NCI-H187 treated with DMSO at 0.1 percent for 48 hours (cell line): ENCODE measurements at places on chromosomes 12 and 14.

DNA sequence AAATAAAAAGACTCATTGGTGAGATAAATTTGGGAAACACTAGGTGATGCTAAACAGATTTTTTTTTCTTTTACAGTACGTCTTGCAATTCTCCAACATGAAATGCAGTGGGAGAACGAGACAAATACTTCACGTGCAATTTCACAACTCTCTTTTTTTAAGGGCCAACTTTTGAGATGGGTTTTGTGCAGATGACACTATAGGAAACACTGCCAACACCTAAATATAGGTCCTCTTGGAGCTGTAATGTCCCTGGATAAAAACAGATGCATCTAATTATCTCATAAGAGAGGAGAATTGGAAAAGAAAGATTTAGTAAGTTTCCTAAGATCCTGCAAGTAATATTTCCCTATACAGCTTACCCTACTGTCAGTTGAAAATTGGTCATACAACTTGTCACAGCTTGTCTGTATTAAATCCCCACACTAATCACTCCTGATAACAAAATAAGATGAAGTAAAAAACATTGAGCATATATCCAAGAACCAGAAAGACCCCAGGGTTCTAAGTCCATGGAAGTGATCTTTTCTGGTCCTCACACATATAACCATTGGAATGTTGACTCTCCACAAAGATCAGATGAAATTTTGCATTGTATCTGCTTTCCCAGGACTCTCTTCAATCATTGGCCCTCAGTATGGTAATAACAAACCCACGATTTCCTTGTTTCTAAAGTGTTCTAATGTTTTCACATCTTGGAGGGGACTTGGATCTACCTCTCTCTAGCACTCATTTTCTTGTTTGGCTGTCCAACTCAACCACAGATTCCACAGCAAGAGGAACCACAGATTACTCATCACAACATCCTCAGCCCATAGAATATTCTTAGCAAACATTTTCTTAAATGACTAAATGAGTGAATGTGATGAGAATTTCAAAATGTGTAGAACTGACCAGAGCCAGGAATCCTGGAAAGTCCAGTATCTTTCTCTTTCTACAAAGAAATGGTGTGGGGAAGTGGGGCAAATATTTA lies 769.4 kb upstream of the USP15 start:
- no peak for DNase-seq

DNA sequence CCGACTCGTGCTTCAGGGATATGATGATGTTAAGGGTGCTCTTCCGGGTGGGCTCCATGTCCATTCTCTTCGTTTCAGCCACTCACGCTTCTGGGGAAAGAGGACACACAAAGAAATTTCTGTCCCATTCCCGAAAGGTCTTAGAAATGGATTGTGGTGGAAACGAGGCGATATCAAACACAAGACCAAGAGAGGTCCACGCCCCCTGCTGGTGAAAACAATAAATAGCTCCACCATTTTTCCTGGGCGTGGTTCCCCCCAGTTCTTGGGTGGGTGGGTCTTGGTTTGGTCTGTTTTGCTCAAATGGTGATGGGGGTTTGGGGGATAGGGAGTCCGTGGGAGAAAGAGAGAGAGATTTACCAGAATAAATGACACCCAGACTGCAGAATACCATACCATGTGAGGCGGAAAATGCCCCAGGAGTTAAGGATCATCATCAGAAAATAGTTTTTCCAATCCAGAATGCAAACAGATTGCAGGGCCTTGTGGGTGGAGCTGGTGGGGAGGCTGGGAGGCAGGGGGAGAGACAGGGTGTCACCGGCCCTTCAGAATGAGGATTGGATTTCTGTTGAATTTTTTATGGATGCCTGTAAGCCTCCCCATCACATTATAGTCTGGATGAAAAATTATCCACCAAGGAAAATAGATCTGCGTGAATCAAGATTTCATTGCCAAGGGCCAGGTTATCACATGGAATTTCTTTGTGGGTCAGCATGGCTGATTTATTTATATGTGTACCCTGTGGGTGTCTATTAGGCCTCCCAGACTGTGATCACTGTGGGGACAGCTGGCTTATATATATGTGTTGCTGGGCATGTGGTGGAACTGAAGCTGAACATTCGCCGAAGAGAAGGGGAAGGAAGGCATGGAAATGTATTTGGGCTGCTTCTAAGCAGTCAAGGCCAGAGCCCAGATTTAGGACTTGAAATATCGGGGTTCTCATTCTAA lies 55.8 kb downstream of the SRRM4 start:
- no peak for DNase-seq

GRCh38 chr14:95832012-95832411 lies 44.6 kb upstream of the TUNAR start:
- DNase-seq: no peak

DNA sequence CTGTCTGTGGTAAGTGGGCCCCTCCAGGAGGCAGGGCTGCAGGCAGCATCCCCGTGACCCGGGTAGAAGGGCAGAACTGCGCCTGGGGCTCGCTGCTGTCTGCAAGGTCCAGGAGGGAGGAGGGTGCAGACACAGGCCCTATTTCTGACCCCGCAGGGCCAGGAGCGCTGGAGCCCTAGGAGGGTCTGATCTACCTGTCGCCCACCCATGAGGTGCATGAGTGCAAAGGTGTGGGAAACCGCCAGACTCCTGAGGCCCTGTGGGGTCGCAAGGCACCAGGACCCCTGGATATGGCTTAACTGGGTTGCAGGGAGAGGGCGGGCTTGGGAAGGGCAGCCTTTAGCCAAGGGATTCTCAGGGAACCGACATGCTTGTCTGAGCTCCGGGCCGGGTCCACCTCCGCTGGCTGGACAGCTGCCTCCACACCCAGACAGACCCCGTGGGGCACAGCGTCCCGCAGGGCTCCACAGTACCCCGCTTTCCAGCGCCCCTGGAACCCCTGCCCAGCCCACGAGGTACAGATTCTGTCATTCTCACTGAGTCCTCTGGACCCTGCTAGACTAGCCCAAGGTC lies 72.9 kb upstream of the TSPAN11 start:
- no peak for DNase-seq

GRCh38 chr14:54410215-54410614 lies 13.4 kb downstream of the CDKN3 start:
- no peak for DNase-seq

DNA sequence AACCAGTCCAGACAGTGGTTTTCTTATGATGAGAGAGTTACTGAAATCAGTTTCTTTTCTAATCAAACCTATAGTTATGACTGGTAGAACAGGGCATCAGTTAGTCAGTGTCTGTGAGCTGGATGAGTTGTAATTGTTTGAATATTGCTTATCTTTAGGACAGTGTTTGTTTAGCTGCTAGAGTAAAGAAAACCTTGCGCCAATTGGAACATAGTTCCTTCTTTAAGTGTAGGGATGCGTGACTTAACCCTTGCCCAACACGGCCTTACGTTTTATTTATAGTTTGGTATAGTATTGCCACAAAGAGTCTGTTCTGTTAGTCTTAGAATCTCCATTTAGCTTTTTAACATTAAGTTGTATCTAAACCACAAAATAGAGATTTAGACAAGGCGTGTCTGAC lies 572.6 kb downstream of the SLC16A7 start:
- DNase-seq: no peak

DNA sequence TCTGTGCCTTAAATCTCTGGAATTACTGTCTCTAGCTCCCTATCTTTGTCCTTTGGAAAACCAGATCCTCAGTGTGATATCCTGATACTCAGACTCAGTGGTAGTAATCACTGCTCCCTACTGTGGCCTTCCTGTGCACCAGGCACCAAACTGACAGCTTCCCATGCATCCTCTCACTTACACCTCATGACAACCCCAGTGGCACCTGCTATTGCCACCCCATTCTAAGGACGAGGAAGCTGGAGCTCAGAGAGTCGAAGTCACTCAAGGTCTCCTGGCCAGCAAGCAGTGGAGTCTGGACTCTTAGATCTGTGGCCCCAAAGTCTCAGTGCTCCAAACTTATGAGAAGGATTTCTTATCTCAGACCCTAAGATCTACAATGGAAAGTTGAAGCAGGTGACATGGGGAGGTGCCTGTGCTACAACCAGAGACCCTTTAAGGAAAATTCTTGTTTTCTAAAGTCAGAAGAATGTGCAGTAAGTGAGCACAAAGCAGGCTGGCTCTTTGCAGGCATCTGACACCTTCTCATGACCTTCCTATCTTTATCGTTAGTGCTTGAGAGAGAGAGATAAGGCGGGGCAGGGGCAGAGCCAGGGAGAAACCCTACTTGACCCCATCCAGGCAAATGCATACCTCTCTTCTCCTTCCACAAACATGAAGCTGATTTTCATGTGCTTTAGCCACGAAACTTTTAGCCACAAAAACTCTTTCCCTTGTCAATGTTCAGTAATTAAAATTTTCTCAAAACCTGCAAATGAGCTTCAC lies 47.1 kb downstream of the CCDC60 start:
- no peak for DNase-seq

- DNase-seq: peak; percentile 14
These were observed 31.2 kb downstream of the CCDC59 start for GRCh38 chr12:82326905-82327503.

DNA sequence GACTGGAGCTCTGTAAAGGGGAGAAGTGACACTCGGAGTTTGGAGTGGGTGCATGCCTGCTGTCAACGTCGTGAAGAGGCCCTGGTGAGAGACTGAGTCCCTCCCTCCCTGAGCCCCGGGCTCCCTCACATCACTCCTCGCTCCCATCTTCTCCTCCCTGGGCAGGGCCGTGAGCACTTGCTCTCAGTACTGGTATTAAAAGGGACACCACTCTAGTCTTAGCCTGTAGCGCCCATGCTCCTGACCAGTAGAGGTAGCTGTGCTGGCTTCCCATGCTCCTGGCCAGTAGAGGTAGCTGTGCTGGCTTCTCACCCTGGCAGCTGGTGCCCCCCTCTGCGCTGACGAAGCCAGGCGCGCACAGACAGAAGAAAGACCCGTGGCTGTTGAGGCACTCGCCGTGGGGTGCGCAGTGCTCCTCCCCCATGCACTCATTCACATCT lies 14.7 kb downstream of the ISCA2 start:
- no peak for DNase-seq

DNA sequence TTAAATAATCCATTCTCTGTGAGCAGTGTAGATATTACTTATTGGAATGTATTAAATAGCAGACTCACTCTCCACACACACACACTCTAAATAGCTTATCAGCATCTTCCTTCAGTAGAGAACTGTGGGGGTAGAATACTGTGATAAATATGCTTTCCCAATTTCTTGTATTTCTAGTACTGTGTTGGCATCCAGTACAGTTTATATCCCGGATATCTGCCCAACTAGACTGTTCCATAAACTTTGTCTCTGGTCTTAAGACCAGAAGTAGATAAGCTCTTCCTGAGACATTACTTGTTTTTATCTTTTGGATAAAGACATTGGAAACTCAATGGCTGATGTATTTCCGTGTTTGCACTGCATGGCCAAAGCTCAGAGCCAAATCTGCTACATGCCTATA lies 136.2 kb upstream of the PDZRN4 start:
- no peak for DNase-seq

GRCh38 chr12:88339254-88339949 lies 197.3 kb downstream of the TMTC3 start:
- DNase-seq: no peak

GRCh38 chr14:52025310-52025709 lies 36.0 kb downstream of the RTRAF start:
- DNase-seq: no peak

GRCh38 chr14:68634874-68635595 lies 157.8 kb downstream of the ZFP36L1 start:
- no peak for DNase-seq

- DNase-seq: no peak
These were observed 108.4 kb downstream of the GPR135 start for GRCh38 chr14:59356767-59357166.

DNA sequence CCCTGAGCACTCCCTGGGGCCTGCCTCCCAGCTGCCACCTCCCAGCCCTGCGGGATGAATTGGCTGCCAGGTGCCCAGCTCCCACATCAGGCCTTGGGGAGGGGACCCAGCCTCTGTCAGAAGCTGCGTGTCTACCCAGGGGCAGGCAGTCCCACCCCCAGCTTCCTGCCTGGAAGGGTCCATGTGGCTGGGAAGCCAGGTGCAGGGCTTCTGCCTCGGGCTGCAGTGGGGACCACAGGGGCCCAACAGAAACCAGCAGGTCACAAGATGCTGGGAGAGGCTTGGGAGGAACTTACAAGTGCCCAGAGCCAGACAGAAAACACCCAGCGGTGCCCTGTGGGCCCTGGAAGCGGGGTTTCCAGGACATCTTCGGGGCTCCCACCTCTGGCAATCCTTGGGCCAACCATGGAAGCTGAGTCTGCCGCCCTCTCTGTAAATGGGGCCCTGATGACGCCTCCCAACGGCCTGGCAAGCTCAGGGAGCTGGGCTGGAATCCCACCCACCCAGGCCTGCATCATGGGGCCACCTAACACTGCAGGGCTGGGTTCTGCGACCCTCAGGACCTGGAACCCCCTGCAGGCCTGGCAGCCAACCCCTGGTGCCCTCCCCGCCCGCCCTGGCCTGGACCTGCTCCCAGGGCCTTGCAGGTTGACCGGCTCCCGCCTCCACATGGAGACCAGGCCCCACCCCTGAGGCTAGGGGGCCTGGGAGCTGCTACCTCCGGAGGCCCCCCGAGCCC lies 36.6 kb downstream of the CCNK start:
- no peak for DNase-seq

GRCh38 chr14:95445161-95445560 lies 71.3 kb downstream of the SYNE3 start:
- DNase-seq: no peak

DNA sequence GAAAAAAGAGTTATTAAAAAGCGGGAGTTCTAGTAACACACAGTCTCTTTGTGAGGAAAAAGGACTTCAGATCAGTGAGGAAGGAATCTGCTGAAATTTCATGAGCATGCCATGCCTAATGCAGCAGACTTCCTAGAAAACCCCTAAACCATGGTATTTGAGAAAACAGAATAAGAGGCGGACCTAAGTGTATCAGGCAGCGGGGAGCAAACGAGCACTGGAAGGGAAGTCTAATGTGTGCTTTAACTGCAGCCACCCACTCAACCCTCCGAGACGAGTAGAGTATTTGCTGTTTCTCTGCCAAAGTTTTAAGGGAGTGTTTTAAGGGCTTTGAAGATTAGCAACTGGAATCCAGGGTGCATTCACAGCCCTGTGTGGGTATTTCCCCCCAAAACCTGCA lies 36.5 kb downstream of the ACADS start:
- no peak for DNase-seq

GRCh38 chr14:80992580-80992979 lies 37.2 kb downstream of the TSHR start:
- DNase-seq: no peak

DNA sequence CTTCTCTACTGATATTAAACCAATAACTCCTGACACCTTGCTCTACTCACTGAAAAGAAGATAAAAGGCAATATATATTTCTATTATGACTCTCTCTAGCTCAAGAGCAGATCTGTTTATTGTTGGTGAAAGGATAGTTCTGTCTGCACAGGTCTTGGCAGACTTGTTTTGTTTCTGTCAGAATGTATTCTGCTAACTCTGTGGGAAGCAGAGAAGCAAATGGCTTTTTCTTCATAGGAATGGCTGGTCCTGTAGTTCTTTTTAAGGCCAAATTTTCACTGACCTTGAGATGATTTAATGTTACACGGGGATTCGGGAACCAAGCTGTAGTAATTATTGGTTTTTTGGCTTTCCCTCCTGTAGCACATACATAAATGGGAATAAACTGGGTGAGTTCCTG lies 512.1 kb downstream of the DIO2 start:
- no peak for DNase-seq
